ENCODE measurements at places on chromosomes 7 and 10.

- DNase-seq: no peak
Measured at GRCh38 chr7:51256916-51257315, 59.7 kb downstream of the COBL start.

- no peak for DNase-seq
Measured at GRCh38 chr10:75600833-75601232, 169.4 kb downstream of the LRMDA start.

DNA sequence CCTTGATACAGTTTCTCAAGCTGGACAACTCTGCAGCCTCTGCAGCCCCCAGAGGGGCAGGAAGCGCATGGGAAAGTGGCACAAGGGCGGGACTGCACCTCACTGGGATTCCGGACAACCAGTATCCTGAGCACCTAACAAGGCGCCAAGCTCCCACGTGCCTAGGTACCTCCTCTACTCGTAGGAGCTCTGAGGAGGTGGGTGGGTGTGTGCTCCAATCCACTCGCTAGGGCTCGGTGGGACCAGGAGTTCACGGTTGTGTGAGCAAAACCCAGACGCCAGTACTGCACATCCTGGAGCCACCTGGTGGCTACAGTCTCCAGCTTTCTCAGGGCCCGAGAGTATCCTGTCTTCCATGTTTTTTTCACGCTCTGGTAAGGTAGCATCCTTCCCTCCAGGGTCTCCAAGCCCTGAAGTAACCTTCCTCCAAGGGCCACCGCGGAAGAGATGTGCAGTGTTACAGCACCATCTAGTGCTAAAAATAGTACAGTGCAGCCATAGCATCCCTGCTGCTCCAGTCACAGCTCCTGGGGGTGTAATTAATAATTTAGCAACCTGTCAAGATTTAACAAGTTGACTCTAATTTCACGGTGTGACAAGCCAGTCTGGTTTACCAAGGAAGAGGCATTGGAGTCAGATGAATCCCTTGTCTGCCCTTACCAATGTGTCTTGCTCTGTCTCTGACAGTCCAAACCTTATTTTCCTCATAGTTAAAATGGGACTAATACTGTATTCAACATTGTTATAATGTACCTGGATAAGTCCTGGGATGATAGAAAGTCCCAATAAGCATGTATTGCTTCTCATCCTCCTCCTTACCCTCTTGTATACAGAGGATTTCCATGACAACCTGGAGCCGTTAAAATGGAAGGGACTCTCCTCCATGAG lies 70.4 kb downstream of the HERPUD2 start:
- peak; percentile 54 for DNase-seq

DNA sequence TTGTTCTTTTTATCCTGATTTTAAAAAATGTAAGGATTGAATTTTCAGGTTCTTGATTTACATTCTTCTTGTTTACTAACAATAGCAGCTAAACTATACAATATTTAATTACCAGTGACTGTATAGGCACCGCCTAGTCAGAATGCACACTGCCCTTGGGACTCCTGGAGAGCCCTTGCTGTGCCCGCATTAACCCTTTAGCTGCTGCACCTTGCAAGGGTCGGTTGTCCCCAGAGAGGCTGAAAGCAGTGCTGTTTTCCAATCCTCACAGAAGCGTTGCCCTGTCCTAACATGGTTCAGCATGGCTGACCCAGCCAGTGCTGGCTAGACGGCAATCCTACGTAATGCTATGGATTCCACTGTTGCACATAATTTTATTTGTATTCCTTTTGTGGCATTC lies 102.6 kb downstream of the HECW1 start:
- DNase-seq: no peak

- no peak for DNase-seq
Measured at GRCh38 chr10:133186416-133187090, 26.5 kb downstream of the KNDC1 start.

- no peak for DNase-seq
Measured at GRCh38 chr7:5404421-5404826, 19.2 kb downstream of the TNRC18 start.

DNA sequence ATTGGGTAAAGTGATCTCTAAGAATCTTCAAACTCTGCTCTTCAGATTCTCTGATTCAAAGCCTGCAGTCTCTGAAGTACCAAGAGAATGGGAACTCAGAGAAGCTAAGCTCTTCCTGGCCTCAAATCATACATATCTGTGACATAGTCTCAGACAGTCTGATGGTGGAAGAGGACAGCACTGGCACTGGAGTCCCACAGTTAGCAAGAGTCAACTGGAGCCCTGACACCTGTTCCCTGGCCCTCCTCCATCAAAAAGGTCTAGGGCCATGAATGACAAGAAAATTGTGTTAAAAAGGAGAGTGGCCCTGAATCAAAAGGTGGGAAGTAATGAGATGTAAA lies 37.7 kb downstream of the PRSS2 start:
- DNase-seq: no peak

DNA sequence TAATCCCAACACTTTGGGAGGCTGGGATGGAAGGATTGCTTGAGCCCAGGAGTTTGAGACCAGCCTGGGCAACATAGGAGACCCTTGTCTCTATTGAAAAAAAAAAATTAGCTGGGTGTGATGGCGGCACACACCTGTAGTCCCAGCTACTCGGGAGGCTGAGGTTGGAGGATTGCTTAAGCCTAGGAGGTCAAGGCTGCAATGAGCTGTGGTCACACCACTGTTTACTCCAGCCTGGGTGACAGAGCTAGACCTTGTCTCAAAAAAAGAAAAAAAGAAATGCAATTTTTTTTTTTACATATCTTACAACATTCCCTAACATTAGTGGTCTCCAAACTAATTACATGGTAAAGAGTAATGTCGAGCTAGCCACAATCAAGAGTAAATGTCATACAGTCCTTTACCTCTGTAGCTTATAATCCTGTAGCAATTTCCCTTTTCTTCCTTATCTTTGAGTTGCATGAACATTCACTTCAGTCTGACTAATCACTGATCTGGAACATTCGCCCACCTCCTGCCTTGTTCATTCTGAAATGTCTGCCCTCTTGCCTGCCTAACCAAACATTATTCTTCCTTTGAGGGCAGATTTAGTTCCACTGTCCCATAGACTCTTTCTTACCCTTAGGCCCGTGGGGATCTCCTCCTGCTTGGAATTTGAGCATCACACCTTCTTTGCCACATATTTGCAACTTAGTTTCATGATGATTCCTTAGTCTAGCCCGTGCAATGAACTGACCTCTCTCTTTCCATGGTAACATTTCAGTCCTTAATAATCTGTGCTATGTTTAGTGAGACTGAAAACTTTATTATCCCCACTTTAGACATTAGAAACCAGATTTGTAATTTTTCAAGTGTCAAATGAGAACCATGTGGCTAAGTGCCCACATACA lies 4.8 kb upstream of the VCL start:
- no peak for DNase-seq

- DNase-seq: no peak
Measured at GRCh38 chr10:62554632-62555199, 180.5 kb downstream of the ZNF365 start.

DNA sequence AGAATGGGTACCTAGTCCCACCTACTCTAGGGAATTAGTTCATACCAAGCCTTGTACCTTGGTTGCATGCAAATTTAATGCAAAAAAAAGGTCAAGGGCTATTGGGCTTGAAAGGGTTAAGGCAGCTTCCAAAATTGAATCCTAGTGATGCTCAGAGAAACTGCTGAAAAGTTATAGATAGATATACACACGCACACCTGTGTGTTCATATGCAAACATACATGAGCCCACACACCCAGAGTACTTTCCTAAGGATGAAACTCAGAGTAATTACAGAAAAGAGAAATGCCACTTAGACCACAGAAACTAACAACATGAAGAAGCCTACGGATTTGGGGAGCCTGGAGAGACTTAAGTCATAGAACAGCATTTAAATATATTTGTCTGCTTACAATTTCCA lies 1.5 kb downstream of the SLC25A13 start:
- no peak for DNase-seq

GRCh38 chr10:117186832-117187615 lies 10.3 kb upstream of the KCNK18 start:
- DNase-seq: no peak

DNA sequence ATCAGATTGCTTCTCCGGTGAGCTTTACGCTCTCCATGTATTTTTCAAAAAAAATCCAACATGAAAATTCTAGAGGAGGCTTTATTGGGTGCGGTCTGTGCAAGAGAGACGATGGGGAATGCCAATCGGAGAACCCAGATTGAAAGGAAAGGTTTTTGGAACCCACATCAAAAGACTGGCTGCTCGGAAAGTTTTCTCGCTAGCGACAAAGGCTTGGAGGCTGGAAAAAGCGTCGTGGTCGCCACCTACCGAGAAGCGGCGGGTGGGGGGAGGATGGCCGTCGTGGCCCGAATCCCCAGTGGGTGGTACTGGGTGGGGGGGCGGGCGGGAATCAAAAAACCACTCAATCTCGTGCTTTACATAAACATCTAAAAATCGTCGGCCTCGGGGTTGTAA lies 1.1 kb upstream of the GTF2I start:
- DNase-seq: peak; percentile 70

- DNase-seq: no peak
Measured at GRCh38 chr7:96059075-96059474, 262.8 kb downstream of the SLC25A13 start.

GRCh38 chr7:28447071-28447470 lies 34.8 kb downstream of the CREB5 start:
- no peak for DNase-seq

DNA sequence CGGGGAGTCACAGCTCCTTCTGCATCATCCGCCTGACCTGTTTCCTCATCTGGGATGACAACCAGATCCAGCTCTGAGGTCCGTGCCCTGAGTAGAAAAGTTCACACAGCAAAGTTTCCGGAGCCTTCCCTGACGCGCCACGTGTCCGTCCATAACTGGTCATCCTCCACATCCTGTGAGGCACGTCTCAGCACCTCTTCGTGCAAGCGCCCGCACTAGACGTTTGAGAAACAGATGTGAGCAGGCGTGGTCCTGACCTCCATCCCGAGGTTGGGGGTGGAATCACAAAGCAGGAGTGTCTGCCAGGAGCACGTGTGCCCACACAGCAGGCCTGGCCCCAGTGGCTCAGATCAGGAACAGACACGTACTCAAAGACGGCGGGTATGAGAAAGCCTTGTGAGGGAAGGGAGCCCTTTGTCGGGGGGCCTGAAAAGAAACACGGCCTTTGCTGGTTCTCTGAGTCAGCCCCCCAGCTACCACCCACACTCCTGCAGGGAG lies 520.8 kb downstream of the DNAJB6 start:
- no peak for DNase-seq

GRCh38 chr7:33952824-33953223 lies 47.5 kb downstream of the BMPER start:
- DNase-seq: no peak

DNA sequence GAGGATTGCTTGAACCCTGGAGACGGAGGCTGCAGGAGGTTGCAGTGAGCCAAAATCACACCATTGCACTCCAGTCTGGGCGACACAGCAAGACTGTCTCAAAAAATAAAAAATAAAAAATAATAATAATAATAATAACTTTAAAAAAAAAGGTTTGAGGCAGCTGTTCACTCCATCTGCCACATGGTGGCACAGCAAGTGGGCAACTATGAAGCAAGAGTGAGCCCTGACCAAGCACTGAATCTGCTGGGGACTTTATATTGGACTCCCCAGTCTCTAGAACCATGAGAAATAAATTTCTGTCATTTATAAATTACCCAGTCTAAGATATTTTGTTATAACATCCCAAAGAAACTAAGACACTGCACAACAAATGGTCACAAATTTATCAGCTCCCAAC lies 14.6 kb upstream of the BRI3 start:
- no peak for DNase-seq

- DNase-seq: no peak
Measured at GRCh38 chr10:82874671-82875070, 999.7 kb downstream of the NRG3 start.

GRCh38 chr10:28367929-28368484 lies 65.1 kb upstream of the MPP7 start:
- peak; percentile 52 for DNase-seq

GRCh38 chr7:30087371-30087770 lies 47.4 kb upstream of the MTURN start:
- DNase-seq: no peak

DNA sequence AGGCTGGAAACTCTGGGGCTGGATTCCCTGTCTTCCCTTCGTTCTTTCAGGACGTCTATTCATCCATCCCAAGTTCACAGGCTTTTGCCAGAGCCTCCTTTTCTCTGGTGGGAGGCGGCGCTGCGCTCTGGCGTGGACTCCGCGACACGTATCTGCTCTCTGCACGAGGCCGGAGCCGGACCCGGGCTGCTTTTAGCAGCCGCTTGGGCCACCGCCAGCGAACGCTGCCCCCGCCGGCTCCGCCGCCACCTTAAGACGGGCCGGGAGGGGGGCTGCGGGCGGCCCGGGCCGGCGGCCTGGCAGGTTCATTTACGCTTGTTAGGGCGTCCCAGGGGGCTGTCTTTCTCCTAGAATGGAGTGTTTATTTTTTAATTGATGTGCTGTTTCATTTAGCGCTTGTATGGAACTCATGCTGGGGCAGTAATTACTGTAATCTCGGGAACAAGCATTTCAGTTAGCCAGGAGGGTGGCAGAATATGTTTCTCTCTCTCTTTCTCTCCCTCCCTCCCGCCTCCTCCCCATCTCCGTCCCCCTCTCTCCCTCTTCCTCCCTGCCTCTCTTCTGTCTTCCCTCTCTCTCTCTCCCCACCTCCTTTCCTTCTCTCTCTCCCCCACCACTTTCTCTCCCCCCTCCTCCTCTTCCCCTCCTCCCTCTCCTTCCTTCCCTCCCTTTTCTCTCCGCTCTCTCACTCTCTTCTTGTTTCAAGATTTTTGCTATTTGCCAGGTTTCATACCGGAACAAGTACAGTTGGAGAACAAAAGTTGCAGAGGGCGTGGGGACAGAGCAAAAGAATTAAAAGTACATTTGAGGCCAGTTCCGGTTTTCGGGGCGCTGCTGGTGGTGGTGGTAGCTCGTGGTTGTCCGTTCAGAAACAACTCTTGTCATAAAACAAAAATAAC lies 1.3 kb upstream of the FZD8 start:
- peak; percentile 44 for DNase-seq

- no peak for DNase-seq
Measured at GRCh38 chr10:113264333-113265131, 288.3 kb upstream of the HABP2 start.

GRCh38 chr10:13496164-13496563 lies 32.6 kb downstream of the BEND7 start:
- no peak for DNase-seq

All from activated T-cell treated with anti-CD3 and anti-CD28 coated beads, Interleukin-2, amount 50 U/mL, for 24 hours (primary cell).